HuH-7 (cell line): ENCODE measurements at places on chromosomes 12 and 14.

GRCh38 chr12:133081159-133081780 lies 547 bp downstream of the ZNF140 start:
- no peak for DNase-seq

GRCh38 chr14:69263771-69264170 lies 3.8 kb downstream of the GALNT16 start:
- DNase-seq: no peak

DNA sequence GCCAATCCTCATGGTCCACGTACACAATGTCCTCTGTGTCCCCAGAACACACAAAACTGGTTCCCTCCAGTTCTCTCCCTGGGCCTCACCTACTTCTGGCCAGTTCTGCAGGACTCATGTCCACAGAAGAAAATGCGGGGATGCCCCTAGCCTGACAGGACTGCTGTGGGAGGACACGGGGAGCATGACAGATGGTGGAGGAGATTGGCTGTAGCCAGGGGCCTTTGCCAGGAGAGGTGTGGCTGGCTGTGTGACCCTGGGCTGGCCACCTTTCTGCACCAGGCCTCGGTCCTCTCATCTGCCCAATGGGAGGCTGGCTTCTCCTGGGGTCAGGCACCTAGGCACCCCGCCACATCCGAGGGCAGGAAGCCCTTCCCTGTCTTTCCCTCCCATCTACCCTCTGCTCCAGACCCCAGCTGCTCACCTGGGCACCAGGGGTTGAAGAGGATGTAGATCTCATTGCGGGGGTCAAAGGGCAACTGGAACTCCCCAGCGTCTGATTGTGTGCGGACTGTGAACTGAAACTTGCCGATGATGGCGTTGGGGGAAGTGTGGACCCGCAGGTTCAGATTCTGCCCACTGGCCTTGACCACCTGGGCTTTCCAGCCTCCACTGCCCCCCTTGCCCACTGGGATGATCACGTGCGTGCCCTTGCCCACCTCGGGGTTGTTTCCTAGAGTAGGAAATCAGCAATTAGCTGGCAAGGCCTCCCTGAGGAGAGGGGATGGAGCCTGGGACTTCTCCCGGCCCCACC lies 2.8 kb downstream of the TGM1 start:
- no peak for DNase-seq

DNA sequence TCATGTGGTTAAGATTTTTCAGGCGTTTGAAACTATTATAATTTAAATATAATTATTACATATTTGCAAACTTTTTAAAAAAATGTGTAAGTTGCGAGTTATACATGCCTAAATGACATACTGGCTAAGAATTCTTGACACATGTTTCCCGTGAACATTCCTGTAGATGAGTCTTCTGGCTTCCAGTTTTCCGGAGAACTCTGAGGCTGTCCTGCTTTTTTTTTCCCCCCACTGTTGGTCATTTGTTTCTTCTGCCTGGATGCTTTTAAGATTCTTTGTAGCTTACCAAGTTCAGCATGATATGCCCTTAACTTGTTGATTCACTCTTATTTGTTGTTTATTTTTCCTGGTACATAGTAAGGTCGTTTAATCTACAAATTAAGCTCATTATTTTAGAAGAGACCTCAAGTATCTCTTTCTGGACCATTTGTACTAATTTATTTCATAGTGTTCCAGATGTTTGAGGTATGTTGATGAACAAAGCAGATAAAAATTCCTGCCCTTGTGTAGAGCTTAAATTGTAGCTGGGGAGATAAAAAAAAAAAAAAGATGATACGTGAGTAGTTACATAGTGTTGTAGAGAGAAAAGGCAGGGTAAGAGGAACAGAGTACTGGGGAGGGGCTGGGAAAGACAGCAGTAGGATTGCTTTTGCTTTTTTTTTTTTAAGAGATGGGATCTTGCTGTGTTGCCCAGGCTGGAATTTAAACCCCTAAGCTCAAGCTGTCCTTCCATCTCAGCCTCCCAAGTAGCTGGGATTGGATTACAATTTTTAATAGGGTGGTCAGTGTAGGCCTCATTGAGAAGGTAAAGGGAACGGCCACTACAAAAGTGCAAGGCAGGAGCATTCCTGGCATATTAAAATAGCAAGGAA lies 32.8 kb downstream of the ARHGAP5 start:
- no peak for DNase-seq

GRCh38 chr12:28167981-28168485 lies 22.2 kb upstream of the CCDC91 start:
- DNase-seq: no peak

DNA sequence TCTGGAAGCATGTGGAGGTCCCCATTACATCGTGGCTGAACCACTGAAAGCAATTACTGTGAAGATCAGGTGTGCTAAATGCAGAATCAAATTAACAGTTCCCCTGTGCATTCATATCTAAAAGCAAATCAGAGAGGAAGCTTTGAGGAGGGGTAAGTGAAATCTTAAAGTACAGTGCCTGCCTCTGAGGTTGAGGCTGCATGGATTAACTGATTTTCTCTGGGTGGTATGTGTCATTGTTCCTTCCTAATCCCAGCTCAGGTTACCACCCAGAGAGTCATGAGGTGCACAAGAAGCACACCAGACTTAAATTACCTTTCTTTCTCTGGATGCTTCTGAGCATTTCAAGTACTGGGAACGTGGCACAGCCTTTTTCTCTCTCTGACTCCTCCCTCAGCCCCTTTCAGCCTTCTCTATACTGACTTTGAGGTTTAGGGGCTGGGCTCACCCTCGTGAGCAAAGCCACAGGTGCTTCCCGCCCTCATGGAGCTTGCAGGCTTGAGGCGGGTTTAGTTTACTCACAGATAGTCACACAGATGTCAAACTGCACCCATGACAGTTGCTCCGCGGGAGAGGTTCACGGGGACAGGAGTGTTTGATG lies 237.6 kb upstream of the CRY1 start:
- no peak for DNase-seq

GRCh38 chr12:124422570-124423523 lies 128.0 kb downstream of the RFLNA start:
- no peak for DNase-seq

DNA sequence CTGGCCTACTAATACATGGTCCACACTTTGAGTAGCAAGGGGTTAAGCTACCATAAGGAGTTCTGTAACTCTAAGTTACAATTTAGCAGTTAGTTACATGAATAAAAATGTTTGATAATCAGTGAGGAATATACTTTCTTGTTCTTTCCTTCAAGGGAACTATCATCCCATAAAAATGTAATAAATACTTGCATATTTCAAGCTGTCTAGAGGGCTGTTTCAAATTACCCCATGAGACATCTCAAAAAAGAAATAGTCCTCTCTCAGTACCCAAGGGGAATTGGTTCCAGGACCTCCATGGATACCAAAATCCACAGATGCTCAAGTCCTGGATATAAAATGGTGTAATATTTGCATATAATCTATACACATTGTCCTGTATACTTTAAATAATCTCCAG lies 48.7 kb upstream of the GNG2 start:
- no peak for DNase-seq

DNA sequence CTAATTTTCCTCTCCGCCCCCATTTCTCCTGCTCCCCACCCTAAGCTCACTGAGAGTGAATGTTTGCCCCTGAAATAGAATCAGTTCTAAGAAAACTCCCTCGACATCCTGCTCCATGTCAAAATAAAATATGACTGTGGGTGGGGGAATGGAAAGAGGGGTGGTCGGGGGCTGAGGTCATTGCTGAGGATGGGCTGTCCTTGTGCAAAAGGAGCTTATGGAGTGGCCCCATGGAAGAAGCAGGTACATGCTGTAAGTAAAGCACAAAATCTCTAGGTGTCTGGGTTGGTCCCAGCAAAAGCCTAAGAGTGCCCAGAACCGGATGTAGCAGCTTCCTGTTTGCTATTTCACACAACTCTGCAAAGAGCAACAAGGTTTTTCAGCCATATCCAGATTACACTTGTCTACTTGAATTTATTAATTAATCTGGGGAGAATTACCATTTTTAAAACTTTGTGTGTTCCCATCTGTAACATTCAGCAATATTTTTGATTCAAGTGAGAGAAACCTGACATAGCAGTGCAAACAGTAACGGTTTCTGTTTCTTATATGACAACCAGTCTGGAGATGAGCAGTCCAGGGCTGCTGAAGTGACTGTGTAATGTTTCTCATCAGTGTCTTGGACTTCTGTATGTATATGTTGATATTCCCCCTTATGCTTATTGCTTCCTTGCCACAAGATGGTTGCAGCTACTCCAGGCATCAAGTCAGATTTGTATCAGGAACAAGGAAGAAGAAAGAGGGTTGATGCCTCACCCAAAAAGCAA lies 40.4 kb upstream of the GZMB start:
- no peak for DNase-seq

GRCh38 chr14:76997257-76997970 lies 31.1 kb downstream of the IRF2BPL start:
- DNase-seq: no peak

DNA sequence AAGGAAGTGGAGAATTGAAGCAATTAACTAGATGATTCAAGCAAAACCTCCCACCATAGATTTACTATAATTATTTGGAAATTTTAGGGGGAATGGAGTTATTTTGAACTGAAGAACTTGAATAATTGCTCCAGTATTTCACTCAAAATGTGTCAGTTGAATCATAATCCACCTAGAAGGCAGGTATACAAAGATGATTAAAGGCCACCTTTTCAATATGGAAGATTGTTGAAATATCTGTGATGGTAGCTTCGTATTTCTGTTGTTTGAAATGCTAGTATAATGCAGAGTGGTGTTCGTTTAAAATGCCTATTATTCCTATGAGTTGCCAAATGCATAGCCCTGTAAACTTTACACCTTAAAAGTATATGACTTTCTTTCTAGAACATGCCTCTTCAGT lies 3.1 kb downstream of the HMGA2 start:
- no peak for DNase-seq

- no peak for DNase-seq
These were observed 40.3 kb upstream of the CCDC60 start for GRCh38 chr12:119294211-119294610.

GRCh38 chr12:22684140-22685118 lies 59.5 kb downstream of the ETNK1 start:
- DNase-seq: no peak

- DNase-seq: no peak
These were observed 50.9 kb upstream of the TRAF3 start for GRCh38 chr14:102726191-102726949.

- DNase-seq: peak; percentile 71
These were observed 682 bp downstream of the CREBL2 start for GRCh38 chr12:12612358-12612757.

GRCh38 chr12:27975222-27976136 lies 2.9 kb upstream of the PTHLH start:
- DNase-seq: peak; percentile 64

DNA sequence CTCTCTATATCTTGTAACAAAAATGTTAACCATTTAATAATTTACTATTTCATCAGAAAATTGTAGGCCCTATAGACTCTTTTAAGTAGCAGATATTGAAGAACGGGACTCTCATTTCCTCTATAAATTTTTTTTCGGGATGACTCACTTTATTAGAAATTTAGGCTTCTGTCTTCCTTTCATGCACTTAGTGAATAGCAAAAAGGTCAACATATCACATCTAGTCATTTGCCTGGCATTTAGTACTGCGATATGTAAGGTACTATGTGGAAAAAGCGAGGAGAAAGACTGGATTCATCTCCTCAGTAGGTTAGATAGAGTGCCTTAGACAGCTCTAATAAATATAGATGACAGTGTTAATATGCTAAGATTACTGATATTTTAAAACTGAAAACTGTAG lies 166.3 kb upstream of the PTPRQ start:
- no peak for DNase-seq

DNA sequence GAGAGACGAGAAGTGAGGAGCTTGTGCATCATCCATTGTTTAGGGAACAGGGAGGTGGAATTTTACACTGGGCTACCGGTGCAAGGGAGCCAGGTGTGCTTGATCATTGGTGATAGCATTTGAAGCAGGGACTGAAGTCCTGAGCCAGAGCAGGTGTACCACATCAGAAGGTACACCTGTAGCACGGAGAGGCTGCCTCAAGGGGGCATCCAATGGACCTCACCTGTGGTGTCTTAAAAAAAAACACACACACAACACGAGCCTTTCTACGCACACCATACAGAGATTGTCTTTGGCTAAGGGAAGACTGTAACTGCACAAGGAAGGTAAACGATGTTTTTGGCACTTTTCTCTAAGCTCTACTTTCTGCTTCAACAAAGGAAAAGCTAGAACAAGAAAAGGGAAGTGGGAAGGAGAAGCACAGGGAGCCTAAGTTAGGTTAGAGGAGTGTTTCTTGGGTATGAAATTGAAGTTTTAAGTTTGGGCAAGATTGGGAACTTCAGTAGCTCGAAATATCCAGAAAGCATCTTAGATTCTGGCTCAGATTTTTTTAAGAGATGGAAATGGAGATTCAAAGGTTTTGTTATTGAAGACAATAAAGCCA lies 334.3 kb upstream of the FBXO33 start:
- DNase-seq: no peak

- no peak for DNase-seq
These were observed 53.4 kb upstream of the DIO2 start for GRCh38 chr14:80264702-80265101.

DNA sequence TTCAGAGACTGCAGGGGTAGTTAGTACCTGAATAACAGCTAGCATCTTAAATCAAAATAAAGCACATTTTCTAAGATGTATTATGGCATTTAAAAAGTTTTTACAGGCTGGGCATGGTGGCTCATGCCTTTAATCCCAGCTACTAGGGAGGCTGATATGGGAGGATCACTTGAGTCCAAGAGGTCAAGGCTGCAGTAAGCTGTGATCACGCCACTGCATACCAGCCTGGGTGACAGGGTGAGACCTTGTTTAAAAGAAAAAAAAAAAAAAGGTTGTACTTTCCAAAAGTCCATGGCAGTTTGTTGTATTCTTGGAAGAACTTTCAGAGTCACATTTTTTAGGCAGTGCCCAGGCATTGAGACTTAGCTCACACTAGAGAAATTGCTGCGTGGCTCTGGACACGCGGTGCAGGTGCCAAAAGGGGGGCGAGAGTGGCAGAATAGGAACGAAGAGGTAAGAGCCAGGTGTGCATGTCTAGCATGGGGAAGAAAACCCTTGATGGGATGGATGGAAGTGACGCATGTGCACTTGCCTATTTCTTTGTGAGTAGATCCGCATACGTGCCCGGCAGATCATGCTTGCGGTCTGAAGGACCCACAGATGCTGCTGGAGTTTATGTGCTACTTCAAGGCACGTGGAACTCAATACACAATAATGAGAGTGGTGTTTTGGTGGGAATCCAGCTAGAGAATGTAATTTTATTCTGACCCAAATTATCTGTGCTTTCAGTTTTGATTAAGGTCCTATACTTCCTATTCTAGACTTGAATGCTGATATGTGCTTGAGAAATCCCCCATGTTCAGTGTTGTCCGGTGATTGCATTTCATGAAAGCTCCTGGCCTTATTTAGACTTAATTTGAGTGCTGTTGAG lies 11.9 kb downstream of the ANKRD13A start:
- DNase-seq: no peak

- DNase-seq: no peak
These were observed 55.1 kb downstream of the TTLL5 start for GRCh38 chr14:75715926-75716780.

- DNase-seq: no peak
These were observed 18.6 kb downstream of the C14orf132 start for GRCh38 chr14:96057738-96058137.

GRCh38 chr14:57835766-57836165 lies 30.1 kb downstream of the SLC35F4 start:
- DNase-seq: no peak

GRCh38 chr14:79421811-79422210 lies 789.5 kb downstream of the DIO2 start:
- DNase-seq: no peak
